SHP77 treated with DMSO at 0.1 percent for 48 hours (cell line): ENCODE measurements at places on chromosomes 1 and 21.
A peak's percentile ranks its signal among the peaks of the same experiment; 100 is the strongest.

DNA sequence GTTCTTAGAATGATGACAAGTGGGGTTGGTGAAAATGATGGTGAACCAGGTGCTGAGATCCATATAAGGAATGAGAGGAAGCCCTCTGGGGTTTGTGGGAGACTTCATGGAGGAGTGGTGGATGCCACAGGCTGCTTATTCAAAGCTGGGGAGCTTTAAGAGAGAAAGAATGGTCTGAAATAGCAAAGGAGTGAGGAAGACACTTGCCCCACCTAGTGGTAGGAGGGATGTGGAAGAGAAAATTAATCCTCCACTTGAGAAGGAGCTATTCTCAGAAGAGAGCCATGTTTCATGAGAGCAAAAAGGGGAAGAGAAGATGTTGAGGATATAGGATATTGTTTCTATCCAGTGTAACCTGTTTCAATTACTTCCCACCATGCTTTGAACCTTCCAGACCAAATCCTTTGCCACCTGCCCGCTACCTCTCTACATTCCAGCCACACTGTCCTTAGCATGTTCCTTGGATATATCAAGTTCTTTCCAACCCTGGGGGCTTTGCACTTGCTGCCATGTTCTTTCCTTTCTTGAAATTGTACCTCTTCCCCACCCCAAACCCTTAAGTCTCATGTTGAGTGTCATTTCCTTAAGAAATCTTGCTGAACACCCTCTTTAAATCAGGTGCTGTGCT, 19.6 kb upstream of the ZNF648 start:
- DNase-seq, result peak; percentile 0

DNA sequence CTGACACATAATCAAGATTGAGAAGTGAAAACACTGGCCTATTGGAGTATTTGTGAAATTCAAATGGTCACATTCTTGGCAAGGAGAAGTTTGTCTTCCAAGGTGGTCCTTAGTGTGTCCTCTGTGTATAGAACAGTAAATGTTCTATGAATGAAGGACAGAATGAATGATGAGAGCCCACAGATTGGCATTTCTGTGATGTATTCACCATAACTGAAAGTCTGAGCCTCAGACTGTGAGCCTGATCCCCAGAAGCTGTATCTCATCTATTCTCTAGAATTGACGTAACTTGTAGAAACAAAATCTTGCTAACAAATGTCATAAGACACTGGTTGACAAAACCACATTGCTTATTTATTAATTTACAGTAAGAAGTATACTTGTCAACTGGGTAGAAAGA, 111.5 kb upstream of the ETV3 start:
- DNase-seq, result no peak

DNA sequence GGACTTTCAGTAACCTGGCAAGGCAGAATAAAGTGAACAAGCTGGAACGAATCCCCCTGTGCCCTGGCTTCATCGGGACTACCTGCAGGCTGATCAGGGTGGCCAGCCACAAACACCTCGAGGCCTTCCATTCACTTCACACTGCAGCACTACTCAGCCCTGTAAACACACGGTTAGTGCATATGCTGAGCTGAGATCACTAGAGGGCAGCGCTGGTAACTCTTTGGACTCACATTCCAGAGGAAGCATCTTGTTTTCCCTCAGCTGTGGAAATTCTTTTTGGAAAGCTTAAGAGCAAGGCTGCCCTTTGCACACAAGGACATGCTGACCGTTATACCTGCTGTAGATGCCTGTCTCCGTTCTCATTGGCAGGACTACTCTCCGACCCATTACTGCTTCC, 32.1 kb downstream of the PCSK9 start:
- peak; percentile 5 for DNase-seq

DNA sequence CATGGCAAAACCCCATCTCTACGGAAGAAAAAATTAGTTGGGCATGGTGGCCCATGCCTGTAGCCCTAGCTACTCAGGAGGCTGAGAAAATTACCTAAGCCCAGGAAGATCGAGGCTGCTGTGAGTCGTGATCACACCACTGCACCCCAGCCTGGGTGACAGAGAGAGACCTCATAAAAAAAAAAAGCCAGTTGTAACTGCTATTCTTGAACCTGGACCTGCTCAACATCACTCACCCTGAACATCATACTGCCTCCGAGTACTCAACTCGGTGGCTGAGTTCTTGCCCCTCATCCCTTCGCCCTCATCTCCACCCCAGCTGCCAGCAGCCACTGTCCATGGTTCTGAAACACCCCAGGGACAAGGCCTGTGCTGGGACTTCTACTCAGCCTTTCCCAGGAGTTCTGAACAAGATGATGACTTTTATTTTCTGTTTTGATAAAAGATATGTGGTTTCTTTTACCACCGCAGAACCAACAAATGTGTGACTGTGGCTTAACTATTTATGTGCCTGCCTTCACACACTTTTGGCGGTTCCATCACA, 5.4 kb upstream of the DISP3 start:
- no peak for DNase-seq

DNA sequence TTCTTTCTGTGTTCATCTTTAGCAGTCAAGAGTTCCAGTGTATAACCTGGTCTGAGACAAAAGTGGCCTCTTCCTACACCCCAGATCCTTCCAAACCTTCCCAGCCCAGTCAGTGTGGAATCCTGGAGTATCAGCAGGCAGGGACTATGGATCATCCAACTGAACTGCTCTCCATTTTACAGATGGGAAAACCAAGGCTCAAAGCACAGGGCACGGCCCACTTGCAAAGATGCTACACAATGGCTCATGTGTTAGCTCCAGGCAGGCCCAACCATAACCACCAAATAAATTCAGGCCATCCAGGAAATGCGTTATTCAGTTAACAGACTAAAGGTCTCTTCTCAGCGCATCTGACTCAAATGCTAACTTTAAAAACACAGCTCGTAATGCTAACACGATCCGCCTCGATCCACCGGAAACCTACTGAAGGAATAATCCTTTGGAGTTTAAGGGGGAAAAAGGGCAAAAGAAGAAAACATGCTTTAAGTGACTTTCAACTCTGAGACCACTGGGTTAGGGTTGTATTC, 7.1 kb downstream of the GLIS1 start:
- no peak for DNase-seq

DNA sequence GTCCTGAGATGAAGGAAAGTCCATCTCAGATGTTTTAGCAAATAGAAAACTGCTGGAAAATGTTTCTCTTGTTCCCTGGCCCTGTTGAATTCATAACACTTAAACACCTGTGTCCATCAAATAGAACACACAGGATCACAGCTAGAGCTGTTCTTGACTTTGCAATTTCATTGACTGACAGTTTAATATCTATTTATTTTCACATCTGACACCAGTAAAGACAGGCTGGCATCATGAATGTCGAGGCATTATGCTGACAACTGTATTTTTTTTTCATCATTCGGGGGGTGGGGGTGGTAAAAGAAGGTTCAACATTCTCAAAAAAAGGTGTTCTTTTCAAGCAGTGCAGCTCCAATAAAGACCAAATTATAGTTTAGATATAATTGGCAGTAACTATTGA, 591.2 kb upstream of the PTBP2 start:
- no peak for DNase-seq

DNA sequence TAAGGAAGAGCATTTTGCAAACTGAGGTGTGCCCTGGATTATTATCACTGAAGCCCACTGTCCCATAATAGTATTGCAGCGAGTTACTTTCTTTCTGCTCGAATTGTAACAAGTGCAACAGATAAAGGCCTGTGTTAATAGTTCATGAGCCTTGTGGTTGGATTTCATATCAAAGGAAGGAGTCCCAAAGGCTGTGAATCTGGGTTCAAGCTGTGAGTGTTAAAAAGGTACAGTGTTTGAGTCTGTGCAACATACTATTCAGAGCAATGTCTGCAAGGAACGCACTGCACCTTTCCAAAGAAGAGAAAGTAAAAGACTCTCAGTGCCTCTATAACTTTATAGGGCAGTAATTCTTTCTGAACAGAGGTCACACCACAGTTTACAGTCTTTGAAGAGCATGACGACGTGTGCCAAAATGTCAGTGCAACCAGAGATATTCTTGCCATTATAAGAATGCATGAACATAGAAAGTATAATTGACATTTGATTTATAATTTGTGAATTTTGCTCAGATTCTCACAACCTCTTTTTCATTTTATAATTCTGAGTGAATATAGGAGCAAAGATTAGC, 79.1 kb downstream of the CDC7 start:
- no peak for DNase-seq

DNA sequence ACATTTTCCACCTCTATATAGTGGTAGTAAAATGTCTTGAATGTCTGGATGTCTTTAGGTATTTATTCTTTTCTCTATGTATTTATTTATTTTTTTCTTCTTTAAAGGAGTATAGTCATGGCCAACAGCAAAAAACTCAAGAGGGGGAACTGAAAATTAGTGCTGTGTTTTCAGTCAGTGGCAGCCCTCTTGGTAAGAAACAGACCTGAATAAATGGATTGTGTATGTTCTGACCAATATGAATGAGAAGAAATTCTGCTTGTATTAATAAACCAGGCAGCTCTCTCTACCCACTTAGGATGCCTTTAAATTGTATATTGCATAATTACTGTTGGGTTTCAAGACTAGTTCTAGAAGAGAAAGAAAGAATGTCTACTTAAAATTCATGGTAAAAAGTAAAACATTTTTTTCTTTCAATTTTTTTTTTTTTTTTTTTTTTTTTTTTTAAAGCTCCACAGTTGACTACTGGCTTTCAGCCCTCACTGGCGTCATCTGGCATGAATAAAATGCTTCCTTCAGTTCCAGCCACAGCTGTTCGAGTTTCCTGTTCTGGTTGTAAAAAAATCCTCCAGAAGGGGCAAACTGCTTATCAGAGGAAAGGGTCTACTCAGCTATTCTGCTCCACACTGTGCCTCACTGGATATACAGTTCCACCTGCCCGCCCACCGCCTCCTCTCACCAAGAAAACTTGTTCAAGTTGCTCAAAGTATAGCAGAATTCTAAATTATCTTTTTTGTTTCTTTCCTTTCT, 101.6 kb downstream of the ZMYM4 start:
- DNase-seq, result no peak

DNA sequence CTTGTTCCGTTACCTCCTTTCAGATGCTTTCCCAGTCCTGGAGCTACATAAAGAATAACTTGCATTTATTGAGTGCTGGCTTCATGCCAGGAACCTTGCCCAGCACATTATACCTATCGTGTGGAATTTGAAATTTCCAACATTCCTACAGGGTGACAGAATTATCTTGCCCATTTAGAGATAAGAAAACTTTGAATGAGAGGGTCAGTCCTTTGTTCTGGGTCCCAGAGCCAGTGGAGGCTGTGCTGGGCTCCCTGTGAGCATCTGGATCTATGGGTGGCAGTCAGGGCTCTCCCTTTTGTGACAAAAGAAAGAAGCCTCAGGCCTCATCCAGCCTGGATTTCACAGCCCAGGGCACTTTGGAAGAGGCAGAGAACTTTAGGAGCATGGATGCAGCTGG, 3.2 kb downstream of the GSTM4 start:
- DNase-seq, result no peak

- DNase-seq, result no peak
Observed at GRCh38 chr1:20685099-20685662, 24.0 kb upstream of the DDOST start.

GRCh38 chr1:54978528-54979326, 1.7 kb upstream of the TMEM61 start:
- DNase-seq, result no peak

DNA sequence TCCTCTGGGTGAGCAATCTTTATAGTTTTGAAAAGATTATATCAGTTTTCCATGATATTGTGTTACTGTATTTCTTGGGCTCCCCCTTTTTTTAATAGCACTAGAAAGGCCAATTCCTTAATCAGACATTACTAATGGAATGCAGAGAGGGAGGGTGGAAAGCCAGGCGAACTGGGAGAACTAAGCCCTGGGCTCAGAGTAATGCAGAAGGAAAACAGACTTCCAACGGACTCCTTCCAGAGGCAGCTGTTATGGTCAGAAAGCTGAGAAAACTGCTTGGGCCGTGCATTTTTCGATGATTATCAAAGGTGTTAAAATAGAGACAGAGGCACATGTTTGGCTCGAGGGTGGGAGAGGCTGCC, 206.3 kb downstream of the FOXD2 start:
- DNase-seq, result no peak

GRCh38 chr21:39885119-39885848, 18.0 kb downstream of the PCP4 start:
- DNase-seq, result no peak

- no peak for DNase-seq
Observed at GRCh38 chr1:217542136-217542777, 88.6 kb downstream of the GPATCH2 start.

GRCh38 chr1:83942914-83943313, 56.0 kb downstream of the TTLL7 start:
- no peak for DNase-seq

GRCh38 chr1:66271904-66272254, 262.1 kb upstream of the SGIP1 start:
- DNase-seq, result peak; percentile 45

- no peak for DNase-seq
Observed at GRCh38 chr1:193558491-193559028, 372.1 kb upstream of the B3GALT2 start.

DNA sequence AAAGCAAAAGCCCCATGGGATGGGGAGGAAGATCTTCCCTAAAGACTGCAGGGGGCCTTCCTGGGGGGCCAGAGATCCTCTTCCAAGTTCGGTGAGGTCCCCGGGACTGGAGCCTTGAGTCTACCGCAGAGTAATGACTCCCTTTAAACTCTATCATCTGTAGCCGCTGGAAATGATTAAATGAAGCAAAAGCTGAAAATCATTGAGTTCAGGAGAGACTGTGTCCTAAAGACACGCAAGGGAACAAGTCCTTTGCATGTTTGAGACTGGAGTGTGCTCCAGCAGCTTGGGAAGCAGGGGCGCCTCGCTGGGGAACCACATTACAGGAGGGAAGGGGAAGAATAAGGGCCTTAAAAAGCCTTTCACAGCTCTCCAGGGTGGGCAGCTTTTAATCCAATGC, 70.2 kb downstream of the WDR4 start:
- no peak for DNase-seq

DNA sequence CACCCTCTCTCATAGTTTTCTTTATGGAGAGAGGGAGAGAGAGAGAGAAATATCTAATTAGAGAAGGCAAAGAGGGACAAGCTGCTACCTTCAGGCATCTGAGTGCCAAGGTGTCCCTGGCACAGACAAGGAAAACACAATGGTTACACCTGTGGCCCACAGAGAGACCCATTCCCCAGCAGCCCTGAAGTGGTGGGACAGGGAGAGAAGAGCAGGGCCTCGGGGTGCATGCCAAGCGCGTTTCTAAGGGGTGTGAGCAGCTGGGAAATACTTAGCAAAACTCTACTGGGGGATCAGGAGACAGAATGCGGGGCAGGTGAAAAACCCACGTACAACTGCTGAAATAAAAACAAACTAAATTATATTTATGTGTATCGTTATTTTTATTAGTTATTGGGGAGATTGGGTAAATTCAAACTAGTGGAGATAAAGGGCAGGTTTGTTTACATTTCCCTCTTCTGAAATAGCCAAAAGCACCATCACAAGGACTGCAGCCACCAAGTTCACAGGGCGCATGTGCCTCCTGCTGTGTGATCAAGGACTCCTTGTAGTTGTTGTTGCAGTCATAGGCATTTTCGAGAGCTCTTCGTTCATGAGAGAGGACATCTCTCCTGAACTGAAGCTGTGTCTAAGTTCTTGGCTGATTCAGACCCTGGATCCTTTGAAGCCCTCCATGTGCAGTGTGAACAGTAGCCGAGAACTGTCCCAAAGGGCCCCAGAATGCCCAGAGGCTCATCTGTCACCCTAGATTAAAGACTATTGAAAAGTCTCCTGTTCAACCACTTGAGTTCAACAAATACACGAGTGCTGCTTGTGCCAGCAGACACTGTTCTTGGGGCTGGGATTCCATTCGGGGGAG, 737 bp upstream of the SERPINC1 start:
- no peak for DNase-seq
